Motor neuron (in vitro differentiated cells): ENCODE measurements at places on chromosomes 6 and 20. TPM values are rescaled to one million over a fixed set of nuclear protein-coding genes. Genes with fewer than 3 reads are reported as not detected.

The CYP21A2 gene
- 0.16 and 0.50 TPM in 2 replicates for total RNA-seq

The C20orf141 gene
- 0.67 TPM in 1 of 2 replicates, not detected in the other for total RNA-seq

- no peak for ATAC-seq
These were observed 35.0 kb downstream of the ARMC2 start for GRCh38 chr6:108883172-108883571.

The CCN6 gene
- total RNA-seq: 0.60 and 0.81 TPM in 2 replicates

The TSBP1 gene
- total RNA-seq: 0.19 TPM in 1 of 2 replicates, not detected in the other

GRCh38 chr20:33301192-33301930, 18.3 kb downstream of the BPIFB1 start:
- no peak for ATAC-seq

DNA sequence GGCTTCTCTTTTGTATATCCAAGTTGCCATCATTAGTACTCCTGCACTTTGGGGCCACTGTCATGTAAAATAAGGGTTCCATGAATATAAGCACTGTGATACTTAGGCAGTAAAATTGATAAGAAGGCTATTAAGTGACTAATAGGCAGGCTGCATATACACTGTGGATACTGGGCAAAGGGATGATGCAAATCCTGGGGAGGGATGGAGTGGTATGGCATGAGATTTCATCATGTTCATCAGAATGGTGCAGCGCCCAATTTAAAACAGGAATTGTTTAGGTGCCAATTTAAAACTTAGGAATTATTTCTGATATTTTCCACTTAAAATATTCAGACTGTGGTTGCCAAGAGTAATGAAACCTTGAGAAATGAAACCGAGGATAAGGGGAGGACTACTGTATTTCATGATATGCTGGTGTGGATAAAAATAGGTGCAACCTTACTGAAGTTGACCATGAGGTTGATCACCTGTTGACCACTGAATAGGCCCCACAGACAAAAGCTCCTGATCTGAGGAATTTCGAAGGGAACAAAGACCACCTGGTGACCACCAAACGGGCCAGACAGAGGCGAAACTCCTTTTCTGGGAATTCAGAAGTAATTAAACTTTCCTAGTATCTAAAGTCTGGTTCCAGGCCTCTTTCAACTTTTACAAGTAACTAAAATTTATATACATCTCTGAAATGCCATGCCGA, 4.9 kb upstream of the TRIM39 start:
- ATAC-seq: no peak

- ATAC-seq: no peak
These were observed 161.0 kb upstream of the CDYL start for GRCh38 chr6:4615231-4615630.

DNA sequence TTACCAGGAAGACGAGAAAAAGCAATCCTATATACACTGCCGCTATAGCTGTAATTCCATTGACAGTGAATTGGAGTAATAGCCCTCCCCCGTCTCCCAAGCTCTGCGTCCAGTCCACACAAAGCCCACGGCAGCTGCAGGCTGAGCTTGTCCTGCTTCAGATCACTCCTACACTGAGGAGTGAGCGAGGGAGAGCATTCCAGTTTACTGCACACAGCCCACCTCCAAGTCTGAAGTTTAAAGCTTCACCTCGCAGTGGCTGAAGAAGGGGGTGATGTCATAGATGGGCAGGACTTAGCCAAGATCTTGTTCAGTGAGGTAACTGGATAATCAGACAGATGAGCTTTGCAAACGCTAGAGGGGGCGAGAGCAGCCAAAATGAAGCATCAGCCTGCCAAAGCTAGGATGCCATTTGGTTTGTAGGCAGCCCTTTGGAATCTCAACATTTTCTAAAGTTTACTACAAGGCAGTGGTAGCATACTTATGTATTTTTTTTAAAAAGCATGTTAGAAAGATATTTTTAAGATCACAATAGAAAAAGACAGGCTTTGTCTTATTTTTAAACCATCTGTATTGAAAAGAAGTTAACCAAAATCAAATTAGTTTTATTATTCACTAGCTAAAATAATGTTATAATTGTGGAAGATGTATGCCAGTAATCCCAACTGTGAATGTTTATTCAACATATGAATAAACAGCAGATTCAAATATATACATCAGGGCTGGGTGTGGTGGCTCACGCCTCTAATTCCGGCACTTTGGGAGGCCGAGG, at the start of gene FLRT3:
Gene FLRT3 (minus strand): TSS at position 213 of the 772 bp plus-strand sequence. CDS start 10,106 bp downstream, outside the sequence.
- peak; percentile 98 for ATAC-seq

The SASH1 gene
- total RNA-seq: 46.2 and 51.7 TPM in 2 replicates

The DEFB132 gene
- total RNA-seq: not detected in 2 replicates

The ZNF165 gene
- total RNA-seq: 0.56 and 1.4 TPM in 2 replicates

The KIFC1 gene
- total RNA-seq: 1.4 and 2.3 TPM in 2 replicates

DNA sequence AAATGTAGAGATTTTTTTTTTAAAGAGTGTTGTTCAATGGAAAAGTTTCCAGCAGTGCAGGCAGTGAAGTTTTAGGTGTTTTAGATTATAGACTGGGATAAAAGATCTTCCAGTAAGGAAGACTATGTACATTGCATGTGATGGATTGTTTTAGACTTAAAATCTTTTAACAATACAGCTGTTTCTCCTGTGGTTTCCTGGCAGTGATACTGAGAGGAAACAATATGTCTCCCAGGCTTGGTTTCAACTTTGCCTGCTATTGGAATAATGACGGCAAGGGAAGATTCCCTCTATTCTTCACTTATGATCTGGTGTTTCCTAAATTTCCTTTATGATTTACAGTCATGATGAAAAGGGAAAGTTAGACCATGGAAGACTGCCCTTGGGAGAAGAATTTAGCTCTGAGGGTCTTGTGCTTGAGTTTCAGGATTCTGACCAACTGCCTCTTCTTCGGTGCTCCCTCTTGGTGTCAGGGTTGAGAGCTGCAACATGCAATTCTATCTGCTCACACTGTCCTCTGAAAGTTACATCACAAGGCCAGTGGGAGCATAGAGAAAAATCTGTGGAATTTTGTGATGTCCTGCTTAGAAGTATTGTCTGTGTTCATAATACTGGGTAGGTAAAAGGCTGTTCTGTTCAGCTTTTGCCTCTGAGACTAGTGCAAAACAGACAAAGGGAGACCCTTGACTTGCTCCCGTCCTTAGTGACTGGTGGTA, 262.8 kb upstream of the MAN1A1 start:
- ATAC-seq: no peak

The MYBL2 gene
- total RNA-seq: 32.3 and 38.2 TPM in 2 replicates

- no peak for ATAC-seq
These were observed 91.7 kb upstream of the ELOVL5 start for GRCh38 chr6:53440336-53440945.

The GSTA3 gene
- not detected in 2 replicates for total RNA-seq

The CDSN gene
- not detected in 2 replicates for total RNA-seq

The PNLDC1 gene
- not detected in 2 replicates for total RNA-seq

The IRAK1BP1 gene
- 16.1 and 16.4 TPM in 2 replicates for total RNA-seq

- ATAC-seq: peak; percentile 86
These were observed 67.2 kb upstream of the SMLR1 start for GRCh38 chr6:130760006-130760405.

The FILIP1 gene
- 0.42 and 0.60 TPM in 2 replicates for total RNA-seq

GRCh38 chr20:62530643-62531032, 54.8 kb upstream of the GATA5 start:
- ATAC-seq: no peak

- no peak for ATAC-seq
These were observed 55.0 kb downstream of the CDKAL1 start for GRCh38 chr6:20589266-20589665.

The NKX2-2 gene
- total RNA-seq: 2.9 and 3.8 TPM in 2 replicates

The STX11 gene
- total RNA-seq: 0.13 and 0.18 TPM in 2 replicates

DNA sequence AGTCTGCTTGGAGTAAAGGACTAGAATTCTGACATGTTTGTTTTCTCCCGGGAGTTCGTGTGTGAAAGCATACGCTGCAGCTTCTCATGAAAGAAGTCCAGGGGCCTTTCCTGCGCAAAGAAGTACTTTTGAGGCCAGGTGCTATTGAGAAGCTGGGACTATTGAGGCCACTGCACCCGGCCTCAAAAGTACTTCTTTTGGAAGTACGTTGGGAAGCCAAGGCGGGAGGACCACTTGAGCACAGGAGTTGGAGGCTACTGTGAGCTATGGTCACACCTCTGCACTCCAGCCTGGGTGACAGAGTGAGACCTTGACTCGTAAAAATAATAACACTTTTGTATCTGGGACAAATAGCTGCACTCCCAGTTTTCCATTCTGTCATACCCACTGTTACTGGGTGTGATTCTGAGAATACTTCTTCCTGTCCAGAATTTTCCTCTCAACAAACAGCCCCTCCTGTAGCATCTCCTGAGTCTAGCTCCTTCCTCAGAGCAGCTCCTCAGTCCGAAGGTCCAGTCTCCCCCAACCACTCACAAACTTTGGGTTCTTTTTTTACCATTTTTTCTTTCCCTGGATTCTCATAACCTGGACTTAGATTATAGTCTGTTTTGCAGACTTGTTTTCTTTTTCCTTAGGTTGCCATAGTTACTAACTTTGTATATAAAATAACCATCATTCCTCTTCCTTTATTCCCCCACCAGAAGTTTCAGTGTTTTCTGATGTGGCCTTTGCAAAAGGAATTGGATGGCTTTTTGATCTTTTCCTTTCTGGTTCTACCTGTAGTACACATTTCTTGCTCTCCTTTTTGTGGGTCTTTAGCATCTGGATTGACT, 12.7 kb downstream of the STK35 start:
- no peak for ATAC-seq

GRCh38 chr6:48658915-48659314, 547.9 kb upstream of the PTCHD4 start:
- ATAC-seq: no peak

DNA sequence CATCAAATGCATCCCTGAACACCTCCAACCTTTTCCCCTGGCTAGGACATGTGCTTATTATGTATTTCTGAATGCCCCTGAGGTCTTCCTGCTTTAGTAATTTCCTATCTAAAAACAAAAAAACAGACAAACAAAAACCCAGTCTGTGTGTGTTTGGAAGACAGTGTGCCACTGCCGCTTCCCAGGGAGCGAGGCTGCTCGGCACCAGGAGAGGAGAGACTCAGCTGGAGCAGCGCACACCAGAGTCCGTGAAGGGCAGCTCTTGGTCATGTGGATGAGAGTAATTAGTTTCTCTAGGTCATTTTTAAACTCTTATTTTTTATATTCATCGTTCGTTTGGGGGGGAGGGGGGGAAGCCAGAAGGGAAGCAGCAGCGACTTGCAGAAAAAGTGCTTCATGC, 10.0 kb upstream of the ANKRD60 start:
- no peak for ATAC-seq

- peak; percentile 88 for ATAC-seq
These were observed 220.0 kb upstream of the SPTLC3 start for GRCh38 chr20:12788632-12789299.

DNA sequence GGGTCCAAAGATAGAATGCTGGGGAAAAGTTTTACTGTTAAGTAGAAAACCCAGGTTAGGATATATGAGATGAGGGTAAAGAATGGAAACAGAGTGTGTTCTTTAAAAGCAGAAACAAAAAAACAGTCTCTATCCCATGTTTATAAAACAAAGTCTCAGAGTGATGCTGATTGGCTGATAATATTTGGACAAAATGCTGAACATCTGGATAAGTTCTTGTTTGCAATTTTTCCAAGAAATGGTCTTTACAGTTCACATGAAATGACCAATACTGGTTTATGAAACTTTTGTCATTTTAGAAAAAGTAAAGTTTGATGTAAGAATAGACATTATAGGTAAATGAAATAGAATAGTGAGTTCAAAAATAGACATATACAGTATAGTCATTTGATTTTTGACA, 96.2 kb upstream of the EYS start:
- ATAC-seq: no peak

DNA sequence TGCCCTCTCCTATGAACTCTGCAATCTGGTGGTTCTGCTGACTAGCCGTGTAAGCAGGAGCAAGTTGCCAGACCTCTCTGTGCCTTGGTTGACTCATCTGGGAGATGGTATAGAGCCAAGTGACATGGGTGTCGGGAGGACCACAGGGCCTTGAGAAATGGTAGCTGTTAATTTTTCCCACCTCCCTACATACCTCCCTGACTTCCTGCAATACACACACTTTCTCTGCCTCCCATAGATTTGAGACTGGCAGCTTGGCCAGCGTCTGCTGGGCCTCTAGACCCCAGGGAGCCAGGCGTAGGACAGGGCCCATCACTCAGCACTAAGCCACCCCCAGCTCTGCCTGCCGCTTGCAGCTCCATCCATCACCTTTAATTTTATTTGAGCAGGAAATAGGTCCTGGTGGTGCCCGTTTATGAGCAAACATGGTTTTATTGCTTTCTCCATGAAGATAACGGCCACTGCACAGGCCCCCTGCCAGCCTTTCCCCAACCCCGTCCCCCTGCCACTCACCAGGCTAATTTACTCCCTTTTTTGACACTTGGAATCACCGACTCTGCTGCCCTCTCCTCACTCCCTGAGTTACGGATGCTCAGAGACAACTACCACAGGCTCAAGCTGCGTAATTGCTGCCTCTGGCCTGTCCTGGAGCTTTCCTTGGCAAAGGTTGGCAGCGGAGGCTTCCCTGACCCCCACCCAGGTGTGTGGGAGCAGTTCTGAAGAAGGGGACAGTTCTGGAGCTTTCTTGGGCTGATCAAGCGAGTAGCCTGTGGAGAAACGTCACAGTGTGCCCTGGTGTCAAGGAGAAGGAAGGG, 11.1 kb downstream of the GLP1R start:
- peak; percentile 35 for ATAC-seq

DNA sequence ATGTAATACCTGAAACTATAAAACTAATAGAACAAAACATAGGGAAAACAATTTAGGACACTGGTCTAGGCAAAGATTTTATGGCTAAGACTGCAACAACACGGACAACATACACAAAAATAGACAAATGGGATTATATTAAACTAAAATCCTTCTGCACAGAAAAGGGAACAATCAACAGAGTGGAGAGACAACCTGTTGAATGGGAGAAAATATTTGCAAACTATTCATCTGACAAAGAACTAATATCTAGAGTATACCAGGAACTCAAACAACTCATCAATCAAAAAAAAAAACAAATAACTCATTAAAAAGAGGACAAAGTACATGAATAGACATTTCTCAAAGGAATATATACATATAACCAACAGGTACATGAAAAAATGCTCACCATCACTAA, 174.5 kb downstream of the FNDC1 start:
- no peak for ATAC-seq

DNA sequence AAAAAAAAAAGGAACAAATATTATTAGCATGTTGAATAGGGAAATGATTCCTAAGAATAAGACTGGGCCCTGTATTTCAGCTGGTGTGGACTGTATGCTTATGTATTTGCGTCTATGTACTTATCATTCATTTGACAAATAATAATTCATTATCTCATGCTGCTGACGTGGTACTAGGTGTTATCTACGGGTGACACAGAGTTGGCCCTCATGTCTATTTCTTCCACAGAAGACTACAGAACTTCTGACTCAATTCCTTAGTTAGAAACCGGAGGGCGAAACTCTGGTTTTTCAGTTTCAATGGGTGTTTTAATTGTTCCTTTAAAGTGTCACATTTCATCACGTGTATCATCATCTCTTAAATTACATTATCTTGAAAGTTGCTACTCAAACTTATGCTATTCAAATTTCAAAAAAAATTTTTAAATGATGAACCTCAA, 305.9 kb downstream of the CLIC5 start:
- ATAC-seq: no peak

DNA sequence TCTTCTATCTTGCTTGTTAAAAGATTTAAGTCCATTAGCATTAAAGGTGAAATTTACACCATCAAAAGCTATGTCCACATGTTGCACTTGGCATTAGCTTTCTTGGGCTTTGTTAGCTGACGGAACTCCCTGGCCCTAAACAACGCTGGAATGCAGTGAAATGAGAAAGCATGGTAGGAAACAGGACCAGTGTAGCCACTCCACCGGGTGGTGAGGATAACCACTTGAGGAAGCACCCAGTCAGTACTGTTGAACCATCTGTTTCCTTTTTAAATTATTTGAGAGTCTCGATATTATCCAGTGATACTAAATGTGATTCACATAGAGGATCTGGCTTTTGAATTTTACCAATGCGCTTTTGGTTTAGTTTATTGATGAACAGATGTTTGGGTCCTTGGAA, 374.9 kb upstream of the NOX3 start:
- ATAC-seq: no peak
